Renal pelvis (tissue), 12 donors: ENCODE measurements at places on chromosomes 5 and 9.

DNA sequence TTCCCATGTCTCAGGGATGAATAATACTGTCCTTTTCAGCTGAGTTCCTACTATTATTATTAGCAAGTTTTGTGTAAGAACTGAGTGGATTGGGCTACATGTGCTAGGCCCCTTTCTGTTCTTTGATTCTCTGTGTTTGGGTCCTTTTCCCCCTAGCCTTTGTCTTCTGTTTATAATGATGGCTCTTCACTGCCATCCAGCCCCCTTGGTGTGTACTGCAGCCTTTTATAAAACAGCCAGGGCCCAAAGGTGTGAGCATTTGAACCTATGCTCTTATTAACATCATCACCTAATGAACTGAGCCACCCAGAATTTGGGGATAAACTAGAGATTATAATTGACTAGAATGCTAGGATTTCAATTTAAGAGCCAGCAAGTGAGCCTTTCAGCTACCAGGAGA is 52.6 kb downstream of the PLAC8L1 start:
- no peak for DNase-seq

- DNase-seq: no peak
Observed at GRCh38 chr5:103369125-103370120, 110.9 kb downstream of the MACIR start.

GRCh38 chr5:141877356-141878185 is 639 bp downstream of the PCDH1 start:
- DNase-seq: no peak

GRCh38 chr9:70427161-70427945 is 12.9 kb upstream of the KLF9 start:
- DNase-seq: no peak

- DNase-seq: no peak
Observed at GRCh38 chr5:145945620-145946111, 9.3 kb downstream of the SH3RF2 start.

DNA sequence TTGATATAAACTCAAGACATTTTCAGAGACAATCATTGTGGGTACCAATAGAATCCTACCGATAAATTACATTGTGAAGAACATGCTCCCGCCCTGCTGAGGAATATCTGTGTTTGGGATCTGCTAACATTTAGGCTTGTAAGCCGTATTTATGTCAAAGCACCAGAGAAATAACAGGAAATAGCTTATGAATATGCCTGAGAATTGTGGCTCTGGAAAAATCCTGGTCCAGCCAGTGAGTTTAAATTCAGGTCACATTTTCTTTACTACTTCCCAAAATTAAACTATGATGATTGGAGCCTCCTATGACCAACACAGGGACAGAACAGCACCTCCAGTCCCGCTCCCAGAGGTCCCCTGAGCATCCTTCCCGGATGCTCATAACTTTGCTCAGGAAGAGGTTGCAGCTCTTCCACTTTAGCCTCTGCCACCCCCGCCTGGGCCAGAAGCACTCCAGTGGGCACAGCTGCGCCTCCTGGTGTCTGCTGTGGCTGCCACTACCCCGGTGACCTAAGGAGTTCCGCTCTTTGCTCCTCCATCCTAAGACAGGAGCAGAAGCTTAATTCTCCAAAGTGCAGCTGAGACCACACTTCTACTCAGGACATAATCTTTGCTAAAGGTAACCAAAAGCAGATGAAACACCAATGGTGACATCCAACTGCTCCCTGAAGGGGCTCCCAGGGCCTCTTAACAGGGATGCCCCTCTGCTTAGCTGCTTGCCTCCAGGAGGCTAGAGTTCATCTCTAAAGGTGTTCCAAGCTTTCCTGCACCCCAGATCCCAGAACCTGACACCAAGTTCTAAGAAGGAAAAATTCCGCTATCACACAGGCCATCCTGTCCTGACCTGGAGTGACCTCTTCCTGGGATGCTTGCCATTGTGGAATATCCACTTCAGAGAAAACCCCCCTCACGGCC is 58.8 kb downstream of the SLC1A1 start:
- no peak for DNase-seq

- no peak for DNase-seq
Observed at GRCh38 chr9:8361364-8361763, 561.8 kb upstream of the DMAC1 start.

GRCh38 chr5:153276151-153276550 is 214.3 kb upstream of the GRIA1 start:
- DNase-seq: peak; percentile 42

- no peak for DNase-seq
Observed at GRCh38 chr9:137175345-137175961, 3.6 kb upstream of the TMEM210 start.

- no peak for DNase-seq
Observed at GRCh38 chr5:74468421-74468820, 172.1 kb downstream of the ENC1 start.

DNA sequence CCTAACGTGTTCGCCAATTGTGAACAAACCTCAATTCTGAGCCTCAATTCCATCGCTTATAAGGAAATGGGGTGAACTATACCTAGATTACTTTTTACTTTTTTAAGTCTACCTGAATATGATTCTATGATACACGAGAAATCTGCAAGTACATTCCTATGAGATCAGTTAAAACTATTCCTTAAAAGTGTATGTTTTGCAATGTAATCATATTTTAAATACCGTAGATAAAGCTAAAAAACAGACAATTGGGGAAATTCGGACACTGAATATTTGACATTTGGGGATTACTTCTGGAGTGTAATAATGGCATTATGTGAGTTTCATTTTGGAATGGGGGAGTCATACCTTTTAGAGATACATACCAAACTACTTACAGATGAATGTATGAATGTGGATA is 62.3 kb downstream of the STRBP start:
- DNase-seq: no peak

DNA sequence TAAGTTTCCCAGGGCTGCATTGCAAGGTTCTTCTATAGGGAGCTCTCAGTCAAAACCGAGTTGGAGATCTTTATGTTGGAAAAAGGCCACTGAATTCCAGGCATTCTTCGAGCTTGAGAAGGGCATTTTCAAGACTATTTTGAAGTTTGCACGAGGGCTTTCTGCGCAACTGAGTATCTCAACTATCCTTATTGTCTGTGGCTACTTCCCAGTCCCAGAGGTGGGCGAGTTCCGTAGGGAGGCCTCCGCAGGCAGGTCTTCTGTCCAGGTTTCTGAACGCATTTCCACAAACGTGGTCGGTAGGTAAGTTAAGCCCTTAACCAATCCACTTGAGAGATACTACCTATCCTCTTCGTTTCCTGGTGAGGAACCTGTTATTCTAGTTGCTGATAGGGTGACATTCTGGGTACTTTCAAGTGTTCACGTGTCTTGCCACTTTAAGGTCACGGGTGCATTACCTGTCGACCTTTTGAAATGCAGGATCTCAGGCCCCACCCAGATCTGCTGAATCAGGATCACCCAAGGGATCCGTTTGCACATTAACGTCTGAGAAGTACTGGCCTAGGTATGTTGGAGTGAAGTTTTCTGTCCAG is 51.4 kb upstream of the TJP2 start:
- peak; percentile 36 for DNase-seq

- DNase-seq: no peak
Observed at GRCh38 chr9:20566401-20566800, 55.9 kb downstream of the MLLT3 start.

- peak; percentile 89 for DNase-seq
Observed at GRCh38 chr5:16178745-16179372, 732 bp downstream of the MARCHF11 start.

DNA sequence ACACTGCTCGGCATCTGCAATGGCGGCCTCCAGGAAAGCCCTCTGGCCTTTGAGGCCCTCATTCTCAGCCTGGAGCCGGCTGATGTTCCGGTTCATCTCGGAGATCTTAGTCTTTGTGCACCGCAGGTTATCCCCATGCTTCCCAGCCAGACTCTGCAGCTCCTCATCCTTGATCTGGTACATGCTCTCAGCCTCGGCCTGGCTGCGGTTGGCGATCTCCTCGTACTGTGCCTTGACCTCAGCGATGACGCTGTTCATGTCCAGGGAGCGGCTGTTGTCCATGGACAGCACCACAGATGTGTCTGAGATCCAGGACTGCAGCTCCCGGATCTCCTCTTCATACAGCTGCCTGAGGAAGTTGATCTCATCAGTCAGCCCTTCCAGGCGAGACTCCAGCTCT is 21.9 kb downstream of the CEP120 start:
- DNase-seq: no peak
